ENCODE measurements at places on chromosomes 12 and 14. TPM values are rescaled to one million over a fixed set of nuclear protein-coding genes. Genes with fewer than 3 reads are reported as not detected.
A peak's percentile ranks its signal among the peaks of the same experiment; 100 is the strongest.

DNA sequence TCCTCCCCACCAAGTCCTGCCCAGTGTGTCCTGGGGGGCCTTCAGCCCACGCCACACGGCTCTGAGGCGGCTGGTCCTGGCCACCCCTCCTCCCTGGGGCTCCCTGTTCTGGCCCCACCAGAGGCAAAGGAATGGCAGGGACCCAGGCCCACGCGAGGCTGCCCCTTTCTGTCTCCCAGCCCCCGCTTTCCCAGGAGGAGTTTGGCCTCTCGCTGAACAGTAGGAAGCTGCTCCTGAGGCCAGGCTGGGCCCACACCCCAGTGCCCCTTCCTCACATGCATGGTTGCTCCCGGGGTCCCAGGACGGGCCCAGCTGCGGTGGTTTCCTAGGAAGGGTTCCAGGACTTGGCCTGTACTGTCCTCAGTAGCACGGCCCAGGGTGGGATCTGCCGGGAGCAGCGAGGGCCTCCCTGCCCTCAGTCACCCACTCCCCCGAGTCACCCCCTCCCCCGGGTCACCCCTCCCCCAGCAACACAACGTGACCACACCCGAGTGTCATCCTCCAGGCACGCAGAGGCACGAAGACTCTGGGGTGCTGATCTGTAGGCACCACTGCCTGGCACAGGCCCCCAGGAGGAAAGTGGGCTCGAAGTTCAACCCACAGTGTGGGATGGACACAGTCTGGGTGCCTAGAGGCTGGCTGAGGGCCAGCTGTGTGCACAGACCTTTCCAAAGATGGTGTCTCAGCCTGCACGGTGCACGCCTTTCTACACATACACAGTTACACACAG lies 33.0 kb downstream of the LRCOL1 start:
- no peak for DNase-seq

DNA sequence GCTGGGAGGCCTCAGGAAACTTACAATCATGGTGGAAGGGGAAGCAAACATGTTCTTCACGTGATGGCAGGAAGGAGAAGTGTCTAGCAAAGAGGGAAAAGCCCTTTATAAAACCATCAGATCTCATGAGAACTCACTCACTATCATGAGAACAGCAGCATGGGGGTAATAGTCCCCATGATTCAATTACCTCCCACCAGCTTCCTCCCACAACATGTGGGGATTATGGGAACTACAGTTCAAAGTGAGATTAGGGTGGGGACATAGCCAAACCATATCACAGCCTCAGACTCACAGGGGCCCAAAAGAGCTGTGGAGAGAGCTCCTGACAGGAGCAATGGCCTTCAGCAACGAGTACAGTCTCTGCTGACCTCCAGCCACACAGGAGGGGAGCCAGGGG lies 151.4 kb downstream of the GXYLT1 start:
- DNase-seq = no peak

DNA sequence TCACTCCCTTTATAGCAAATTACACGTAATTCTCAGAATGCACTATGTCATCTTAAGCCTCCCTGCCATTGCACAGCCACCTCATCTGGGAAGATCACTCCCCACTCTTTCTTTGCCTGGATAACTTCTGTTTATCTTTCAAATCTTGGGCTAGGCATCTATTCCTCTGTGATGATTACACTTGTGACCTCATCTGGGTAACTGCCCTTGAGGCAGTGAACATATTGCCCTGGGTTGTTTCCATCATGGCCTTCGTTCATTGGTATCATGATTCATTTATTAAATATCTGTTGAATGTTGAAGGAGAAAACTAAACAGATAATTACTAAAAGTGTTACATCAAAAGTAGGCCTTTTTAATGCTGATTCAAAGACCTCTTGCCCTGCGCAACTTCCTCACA lies 26.2 kb upstream of the PDE3A start:
- DNase-seq = no peak

- peak; percentile 74 for DNase-seq
Observed at GRCh38 chr12:116882742-116883141, 1.5 kb upstream of the HRK start.

Gene CCDC196
- polyA plus RNA-seq = not detected

Measured in spinal cord (tissue), 10 donors.